ENCODE measurements at places on chromosomes 1 and 21.

GRCh38 chr1:51726544-51727225 is 109.8 kb downstream of the OSBPL9 start:
- no peak for DNase-seq

- no peak for DNase-seq
These were observed 49.6 kb downstream of the SLC37A1 start for GRCh38 chr21:42563261-42563660.

DNA sequence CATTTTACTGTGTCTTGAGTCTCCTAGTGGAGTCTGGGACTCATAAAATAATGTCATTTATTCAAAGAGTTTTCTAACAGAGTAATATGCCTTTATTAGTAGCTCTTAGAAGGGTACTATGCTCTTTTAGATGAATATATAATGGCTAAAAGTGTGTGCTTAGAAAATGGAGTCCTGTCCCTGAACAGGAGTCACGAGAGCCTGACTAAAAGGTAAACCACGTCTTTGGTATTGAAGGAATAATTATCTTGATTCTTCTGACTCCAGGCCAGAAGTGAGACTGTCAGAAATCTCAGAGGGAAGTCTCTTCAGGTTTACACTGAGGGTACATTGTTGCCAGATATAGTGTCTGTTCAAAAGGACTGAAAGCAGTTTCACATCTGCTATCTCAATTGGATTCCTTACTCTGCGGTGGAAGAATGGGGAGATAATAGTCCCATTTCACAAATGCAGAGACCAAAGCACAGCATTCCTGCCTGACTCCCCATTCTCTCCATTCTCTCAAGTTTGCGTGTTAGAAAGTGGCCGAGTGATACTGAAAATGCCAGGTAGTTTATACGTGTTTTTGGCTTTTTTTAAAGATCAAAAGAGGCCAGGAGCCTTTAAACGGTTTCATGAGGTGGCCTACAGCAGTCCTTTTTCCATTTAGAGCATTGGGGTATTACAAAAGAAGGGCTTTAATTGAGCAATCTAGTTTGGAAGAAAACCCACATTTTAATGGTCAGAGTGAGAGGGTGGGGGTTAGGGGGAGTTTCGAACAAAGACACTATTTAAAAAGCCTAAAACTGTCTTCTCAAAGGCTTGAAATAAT is 176.6 kb downstream of the VPS13D start:
- DNase-seq = no peak

DNA sequence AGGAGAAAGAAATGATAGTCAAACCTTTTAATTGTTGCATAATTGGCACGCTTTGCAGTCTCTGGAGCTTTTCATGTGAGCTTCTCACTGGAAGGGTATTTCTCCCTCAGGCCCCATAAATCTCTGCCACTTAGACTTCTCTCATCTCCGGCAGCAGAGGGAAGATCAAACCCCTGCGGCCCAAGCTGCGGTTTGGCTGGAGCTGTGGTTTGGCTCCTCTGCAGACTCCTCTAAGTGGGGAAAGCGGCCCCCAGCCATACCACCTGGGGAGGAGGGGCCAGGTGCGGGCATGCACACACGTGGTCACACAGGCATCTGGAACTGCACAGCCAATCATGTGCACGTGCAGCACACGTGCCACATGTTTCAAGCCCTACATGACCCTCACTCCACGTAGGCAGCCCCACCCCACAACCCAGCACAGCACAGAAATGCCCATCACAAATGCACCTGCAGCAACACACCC is 58.3 kb downstream of the UBE2T start:
- peak; percentile 90 for DNase-seq

GRCh38 chr21:39189857-39190604 is 6.8 kb upstream of the PSMG1 start:
- DNase-seq = peak; percentile 74

DNA sequence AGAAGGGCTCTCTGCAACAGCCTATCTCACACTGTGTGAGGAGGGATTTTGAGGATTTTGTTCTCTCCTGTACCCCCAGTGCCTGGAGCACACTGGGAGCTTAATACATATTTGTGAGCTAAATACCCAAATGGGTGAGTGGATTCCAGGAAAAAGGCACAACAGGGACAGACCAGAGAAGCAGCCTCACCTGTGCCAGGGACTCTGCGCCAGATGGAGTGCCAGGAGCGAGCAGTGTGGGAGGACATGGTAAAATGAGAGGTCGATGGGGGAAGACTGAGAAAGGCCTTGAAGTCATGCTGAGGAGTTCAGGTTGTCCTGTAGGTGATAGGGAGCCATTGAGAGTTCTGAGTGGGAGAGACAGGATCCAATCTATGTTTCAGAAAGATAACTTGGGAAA is 11.0 kb upstream of the KCNA2 start:
- no peak for DNase-seq

DNA sequence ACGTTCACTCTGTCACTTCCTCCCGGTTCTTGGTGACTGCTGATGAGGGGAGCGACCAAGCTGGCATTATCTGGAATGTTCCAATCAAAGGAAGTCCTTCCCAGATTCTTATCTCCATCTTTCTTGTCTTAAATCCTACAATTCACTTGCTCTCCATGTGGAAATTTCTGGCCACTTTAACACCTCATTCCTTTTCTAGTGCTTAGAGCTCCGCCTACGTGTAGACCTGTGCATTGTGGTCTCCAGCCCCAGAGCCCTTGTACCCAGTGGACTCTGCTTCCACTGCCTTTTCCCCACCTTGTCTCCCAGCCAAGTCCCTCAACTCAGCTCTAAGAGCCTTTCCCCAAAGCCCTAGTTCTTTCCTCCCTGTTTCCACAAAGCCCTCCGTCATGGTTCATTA is 12.2 kb upstream of the KLHDC7A start:
- no peak for DNase-seq

- DNase-seq = no peak
These were observed 233.9 kb downstream of the KIF26B start for GRCh38 chr1:245388687-245389086.

DNA sequence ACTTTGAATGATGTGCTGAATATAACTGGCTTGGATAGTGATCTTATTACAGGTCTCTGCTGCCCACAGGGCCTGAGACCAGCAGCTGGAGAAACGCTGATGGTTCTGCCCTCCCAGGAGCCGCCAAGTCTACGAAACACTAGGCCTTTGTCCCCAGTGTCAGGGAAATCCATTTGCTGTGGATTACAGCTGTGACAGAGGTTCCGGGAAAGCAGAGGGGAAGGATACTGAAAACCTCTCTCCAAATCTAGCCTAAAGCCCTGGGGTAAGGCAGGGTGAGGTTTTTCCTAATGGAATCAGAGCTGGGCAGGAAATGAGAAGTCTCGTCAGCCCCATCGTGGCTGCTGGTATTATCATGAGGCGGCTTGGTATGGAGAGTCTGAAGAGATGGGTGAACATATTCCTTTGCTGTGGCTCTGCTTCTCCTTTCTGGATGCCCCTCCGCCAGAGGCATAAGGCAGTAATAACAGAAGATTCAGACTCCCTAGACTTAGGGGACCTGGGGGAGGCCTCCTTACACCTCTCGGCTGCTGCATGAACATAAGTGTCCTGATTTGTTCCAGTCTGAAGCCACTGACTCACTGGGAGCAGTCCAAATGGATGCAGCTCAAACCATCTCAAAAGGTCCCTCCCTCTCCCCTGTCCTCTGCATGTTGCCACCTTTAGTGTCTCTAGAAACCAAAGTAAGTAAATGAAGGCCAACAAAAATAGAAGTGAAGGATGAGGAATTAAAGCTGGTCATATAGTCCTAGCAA is 48.1 kb downstream of the PHC2 start:
- DNase-seq = peak; percentile 28

- DNase-seq = no peak
These were observed 61.4 kb downstream of the KAZN start for GRCh38 chr1:14659913-14660312.

DNA sequence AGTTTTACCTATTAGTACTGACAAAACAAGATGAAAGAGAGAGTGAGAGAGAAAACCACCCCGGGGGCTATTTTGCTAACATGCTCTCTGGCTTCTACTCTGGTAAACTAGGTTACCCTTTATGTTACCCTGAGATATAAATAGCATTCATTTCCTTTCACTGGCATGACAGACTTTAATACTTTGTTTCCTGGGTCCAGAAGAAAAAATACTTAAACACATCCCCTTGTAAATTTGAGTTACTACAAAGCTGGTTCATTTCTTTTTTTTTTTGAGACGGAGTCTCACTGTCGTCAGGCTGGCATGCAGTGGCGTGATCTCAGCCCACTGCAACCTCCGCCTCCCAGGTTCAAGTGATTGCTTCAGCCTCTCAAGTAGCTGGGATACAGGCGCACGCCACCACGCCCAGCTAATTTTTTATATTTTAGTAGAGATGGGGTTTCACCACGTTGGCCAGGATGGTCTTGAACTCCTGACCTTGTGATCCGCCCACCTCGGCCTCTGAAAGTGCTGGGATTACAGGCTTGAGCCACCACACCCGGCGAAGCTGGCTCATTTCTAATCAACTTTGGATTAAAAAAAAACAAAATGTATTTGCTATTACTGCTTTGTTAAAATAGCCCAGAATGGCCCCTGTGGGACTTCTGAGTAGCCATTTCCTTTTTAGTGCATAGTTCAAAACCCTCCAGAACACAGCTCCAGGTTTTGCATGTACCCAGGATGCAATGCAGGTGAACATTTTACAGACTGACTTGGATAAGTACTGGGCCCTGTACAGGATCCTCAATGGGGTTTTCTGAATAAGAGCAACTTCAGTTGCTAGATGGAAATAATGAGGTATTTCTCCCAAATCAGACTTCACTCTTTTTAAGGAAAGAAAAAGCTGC is 20.6 kb downstream of the INPP5B start:
- no peak for DNase-seq

- no peak for DNase-seq
These were observed 6.9 kb downstream of the PLA2G2D start for GRCh38 chr1:20112279-20113000.

- DNase-seq = no peak
These were observed 119.7 kb downstream of the PPIAL4G start for GRCh38 chr1:148363439-148363810.

- no peak for DNase-seq
These were observed 969.8 kb upstream of the ADGRL4 start for GRCh38 chr1:79976287-79976686.

DNA sequence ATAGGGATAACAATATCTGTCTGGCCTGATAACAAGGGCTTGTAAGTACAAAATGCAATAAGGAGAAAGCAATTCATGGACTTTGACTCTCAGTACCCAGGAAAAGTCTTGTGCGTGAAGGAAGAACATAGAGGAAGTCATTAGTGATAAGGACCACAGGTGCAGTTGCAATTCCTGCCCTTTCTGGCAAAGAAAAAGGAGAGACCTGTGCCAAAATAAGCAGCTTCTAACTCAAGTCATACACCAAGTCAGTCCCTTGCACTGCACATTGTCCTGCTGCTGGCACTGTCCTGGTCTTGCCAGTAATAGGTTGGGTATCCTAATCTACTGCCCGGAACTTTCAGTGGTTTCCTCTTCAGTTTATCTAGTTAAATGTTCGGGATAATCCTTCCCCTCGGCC is 14.8 kb upstream of the SOD1 start:
- no peak for DNase-seq

GRCh38 chr21:34762786-34763185 is 94.0 kb downstream of the CLIC6 start:
- peak; percentile 61 for DNase-seq

DNA sequence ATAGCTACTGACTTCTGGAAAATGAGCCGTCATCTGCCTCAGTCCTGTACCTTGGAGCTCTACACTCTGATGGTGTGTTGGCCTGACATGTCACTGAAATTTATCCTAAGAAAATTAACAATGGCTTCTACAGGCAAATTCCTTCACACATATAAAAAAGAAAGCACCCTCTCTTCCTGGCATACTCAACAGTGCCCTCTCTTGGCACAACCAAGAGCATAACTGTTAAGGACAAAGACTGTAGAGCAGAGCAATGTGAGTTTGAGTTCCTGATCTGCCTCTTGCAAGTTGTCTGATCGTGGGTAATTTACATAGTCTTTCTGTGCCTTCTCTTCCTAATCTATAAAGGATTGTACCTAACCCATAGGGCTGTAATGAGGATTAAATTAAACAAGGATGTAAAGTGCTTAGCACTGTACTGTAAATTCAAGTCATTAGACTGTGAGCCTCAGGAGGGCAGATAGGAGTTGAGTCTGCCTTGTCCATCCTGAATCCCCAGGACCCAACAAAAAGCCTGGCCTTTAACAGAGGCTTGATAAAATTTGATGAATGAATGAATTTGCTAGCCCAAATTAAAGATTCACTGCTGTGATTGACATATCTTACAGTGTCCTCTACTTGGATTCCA is 83.5 kb downstream of the SYF2 start:
- DNase-seq = no peak

GRCh38 chr1:70528590-70529333 is 117.7 kb downstream of the CTH start:
- DNase-seq = peak; percentile 46

- DNase-seq = no peak
These were observed 5.9 kb upstream of the STUM start for GRCh38 chr1:226542623-226543103.

DNA sequence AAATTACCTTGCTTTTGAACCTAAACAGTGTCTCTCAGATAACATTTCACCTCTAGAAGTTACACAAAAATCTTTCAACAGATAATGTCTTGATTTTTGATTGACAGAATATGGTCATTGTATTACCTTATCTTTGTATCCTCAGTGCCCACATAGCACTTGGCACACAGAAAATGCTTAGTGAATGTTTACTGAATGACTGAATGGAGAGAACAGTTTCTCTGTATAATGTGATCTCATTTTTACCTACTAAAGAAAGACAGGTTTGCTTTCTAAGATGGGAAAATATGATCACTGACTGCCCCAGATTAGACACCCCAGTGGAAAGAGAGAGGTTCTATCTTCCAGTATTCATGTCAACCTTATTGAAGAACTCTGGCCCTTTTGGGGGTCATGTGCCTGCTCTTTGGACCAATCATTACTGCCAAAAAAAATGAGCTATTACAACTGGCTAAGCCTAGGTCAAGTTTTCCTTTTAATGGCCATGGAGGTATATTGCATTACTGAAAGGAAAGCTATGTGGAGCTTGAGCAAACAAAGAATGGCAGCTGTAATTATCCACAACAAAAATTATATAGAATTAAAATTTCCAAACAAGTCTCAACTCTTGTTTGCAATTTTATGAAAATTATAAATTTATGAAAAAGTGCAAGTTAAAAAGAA is 117.4 kb downstream of the MAGI3 start:
- no peak for DNase-seq

DNA sequence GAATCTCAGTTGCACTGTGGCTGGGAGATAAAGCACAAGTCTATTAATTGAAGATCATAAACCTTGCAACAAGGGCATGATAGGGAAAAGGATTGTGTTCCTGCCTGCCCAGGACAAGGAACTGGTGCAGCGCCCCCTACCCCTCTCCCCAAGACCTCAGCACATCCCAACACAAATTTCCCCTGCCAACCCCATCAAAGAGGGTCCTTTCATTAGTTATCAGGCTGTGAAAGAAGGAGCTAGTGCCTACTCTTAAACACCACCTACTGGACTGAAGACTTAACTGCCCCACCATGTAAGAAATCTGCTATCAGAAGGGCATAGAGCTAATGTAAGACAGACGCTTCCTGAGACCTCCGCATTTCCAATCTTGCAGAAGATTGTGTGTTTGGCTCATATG is 372.6 kb downstream of the AGBL4 start:
- DNase-seq = no peak
